Cortex of kidney (tissue), 1 donor: ENCODE measurements at places on chromosomes 12 and 14.

- DNase-seq = no peak
Observed at GRCh38 chr12:19901841-19902240, 462.5 kb downstream of the AEBP2 start.

DNA sequence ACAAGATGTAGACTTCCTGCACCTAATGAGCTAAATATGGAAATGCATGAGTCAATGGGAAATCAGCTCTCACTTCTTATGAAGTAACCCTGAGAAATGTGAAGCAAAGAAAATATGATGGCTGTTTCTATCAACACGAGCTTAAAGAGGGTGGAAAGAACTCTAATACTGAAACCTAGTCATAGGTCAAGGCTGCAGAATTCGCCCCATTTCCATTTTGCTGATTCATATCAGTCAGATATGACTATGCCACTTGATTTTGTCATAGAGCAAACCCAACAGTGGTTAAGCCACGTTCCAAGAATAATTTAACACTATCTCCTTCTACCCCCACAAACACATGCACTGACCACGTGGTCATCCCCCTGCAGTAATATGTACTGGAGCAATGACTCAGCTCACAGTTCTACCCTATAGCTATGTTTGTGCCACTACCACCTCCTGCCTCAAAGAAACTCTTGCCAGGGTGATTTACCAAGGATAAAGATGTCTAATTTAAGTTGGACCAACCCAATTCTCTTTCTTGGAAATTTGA lies 157.5 kb downstream of the TMTC3 start:
- DNase-seq = no peak

DNA sequence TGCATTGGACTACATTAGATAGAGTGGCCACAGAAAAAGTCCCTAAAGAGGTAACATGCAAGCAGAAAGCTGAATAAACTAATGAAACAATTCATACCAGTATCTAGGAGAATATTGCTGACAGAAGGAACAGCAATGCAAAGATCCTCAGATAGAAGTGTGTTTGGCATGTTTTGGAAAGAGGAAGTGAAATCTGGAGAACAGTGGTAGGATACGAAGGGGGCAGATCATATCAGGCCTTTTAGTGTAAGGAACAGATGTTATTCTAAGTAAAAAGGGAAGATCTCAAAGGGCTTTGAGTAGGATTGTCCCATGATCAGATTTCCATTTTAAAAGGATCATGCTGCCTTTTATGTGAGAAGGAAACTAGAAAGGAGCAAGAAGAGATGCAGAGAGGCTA lies 342.9 kb downstream of the PAWR start:
- no peak for DNase-seq

DNA sequence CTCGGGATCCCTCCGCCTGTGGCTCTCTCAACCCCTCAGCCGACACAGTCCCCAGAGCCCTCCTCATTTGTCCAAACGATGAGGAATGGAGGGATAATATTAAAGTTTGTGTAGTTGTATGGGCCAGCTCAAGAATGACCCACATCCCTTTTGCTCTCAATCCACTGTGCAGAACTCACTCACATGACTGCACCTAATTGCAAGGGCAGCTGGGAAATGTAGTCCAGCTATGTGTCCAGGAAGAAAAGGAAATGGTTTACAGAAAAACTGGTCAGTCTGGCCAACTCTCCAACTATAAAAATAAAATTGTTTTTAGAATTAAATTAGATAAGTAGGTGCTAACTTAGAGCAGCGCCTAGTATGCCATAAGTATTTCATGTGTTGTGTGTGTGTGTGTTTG lies 66.6 kb downstream of the GALNT8 start:
- DNase-seq = no peak

- no peak for DNase-seq
Observed at GRCh38 chr14:68306265-68306933, 486.5 kb downstream of the ZFP36L1 start.

- DNase-seq = no peak
Observed at GRCh38 chr14:34461334-34462131, 507 bp downstream of the SPTSSA start.

GRCh38 chr12:82608706-82609105 lies 78.0 kb upstream of the TMTC2 start:
- DNase-seq = no peak

DNA sequence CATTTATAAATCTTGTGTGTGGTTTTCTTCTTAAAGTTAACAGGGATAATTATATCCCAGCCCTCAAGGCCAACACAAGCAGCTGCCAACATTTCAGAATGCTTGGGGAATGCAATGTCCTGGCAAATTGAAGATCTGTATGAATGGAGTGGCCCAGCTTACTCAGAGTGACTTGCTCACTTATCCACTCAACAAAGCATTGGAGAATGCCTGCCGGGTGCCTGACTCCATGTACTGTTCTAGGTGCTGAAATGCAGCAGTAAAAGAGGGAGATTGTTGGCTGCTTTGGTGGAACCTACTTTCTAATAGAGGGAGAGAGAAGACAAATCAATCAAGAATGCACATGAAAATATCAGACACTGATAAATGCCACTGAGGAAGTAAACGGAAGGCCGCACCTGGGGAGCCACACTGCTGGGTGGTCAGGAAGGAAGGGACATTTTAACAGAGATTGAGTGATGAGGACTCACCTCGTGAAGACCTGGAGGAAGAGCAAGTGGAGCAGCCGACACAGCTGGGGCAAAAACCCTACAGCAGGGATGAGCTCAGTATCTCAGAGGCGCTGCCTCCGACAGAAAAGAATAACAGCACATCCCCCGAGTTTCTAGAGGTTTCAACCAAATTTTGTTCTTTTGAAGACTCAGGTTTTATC lies 61.2 kb upstream of the VASH1 start:
- no peak for DNase-seq

DNA sequence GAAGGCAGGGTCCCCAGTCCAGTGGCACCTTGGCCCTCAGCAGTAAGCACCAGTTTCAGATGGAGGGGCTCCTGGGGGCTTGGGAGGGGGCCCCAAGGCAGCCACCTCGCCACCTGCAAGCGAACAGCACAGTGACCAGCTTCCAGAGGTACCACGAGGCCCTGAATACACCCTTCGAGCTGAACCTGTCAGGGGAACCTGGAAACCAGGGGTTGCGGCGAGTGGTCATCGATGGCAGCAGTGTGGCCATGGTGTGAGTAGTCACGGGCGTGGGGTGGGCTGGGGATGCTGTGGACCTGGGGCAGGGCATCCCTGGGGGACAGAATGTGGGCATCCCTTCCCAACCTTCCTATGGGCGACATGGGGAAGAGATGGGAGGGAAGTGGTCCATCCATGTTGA lies 11.2 kb downstream of the NYNRIN start:
- no peak for DNase-seq

DNA sequence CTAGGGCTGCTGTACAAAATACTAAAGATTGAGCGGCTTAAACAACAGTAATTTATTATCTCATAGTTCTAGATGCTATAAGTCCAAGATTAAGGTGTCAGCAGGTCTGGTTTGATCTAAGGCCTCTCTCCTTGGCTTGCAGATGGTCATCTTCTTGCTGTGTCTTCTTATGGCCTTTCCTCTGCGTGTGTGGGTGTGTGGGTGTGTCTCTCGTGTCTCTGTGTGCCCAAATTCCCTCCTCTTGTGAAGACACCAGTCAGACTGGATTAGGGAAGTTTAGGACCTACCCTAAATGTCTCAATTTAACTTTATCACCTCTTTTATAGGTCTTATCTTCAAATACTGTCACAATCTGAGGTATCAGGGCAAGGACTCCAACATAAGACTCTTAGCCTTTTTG lies 28.3 kb downstream of the DDHD1 start:
- no peak for DNase-seq

DNA sequence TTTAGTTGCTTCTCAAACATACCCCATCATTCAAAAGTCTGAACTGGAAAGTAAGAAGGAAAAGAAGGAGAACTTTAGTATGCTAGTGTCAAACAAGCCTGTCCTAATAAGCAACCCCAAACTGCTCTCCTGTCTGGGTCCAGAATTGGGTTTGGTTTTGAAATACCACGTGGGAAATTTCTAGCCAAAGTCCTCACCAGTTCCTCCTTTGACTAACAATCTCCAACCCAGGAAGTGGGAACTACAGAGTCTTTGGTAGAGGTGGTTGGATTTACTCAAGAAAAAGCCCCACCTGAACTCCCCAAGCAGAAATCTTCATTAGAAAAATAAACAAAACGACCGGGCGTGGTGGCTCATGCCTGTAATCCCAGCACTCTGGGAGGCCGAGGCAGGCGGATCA lies 17.4 kb upstream of the EIF4B start:
- DNase-seq = no peak

- no peak for DNase-seq
Observed at GRCh38 chr12:55729819-55730818, 1.3 kb upstream of the CD63 start.

DNA sequence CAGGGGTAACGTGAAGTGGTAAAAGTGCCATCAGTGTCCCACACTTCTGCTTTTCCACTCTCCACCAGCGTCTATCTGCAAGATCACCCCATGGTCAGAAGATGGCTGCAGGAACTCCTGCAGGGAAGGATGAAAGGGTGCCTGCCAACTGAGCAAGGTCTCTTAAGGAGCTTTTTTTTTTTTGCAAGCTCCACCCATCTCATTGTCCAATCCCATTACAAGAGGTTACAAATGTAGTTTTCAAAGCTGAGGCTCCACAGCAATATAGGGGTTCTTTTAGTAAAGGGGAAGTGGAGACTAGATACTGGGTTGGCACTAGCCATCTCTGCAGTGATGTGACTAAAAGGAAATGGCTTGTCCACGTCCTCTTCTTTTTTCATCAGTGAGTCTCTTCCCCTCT lies 5.9 kb upstream of the BHLHE41 start:
- DNase-seq = no peak

DNA sequence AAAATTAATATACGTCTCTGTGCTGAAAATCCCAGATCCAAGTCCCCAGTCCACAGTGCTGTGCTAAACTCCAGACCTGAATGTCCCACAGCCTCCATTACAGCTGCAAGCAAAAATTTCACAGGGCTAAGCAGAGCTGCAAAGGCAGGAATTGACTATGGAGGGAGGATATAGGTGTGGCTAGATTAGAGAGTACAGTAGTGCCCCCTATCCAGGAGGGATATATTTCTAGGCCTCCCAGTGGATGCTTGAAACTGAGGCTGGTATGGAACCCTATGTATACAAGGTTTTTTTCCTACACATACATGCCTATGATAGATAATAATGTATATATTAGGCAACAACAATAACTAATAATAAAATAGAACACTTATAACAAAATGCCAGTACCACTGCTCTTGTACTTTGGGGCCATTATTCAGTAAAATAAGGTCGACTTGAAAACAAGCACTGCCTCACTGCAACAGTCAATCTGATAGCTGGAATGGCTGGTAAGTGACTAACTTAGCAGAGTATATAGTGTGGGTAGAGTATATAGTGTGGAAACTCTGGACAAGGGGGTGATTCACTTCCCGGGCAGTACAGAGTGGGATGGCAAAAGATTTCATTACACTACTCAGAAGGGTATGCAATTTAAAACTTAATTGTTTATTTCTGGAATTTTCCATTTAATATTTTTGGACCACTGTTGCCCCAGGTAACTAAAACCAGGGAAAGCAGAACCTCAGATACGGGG lies 82.7 kb downstream of the C14orf132 start:
- no peak for DNase-seq
